ENCODE measurements at places on chromosomes 3 and 15.
A peak's percentile ranks its signal among the peaks of the same experiment; 100 is the strongest.

GRCh38 chr3:64030741-64031140, 7.4 kb upstream of the PSMD6 start:
- DNase-seq, result peak; percentile 64

- DNase-seq, result no peak
Measured at GRCh38 chr3:186949281-186949982, 19.1 kb downstream of the ST6GAL1 start.

- no peak for DNase-seq
Measured at GRCh38 chr15:90705212-90705611, 11.9 kb upstream of the BLM start.

GRCh38 chr15:78620527-78621421, at the start of gene CHRNA3:
Gene CHRNA3 (minus strand): TSS chr15:78620996. CDS start chr15:78620794, 202 bp downstream.
- no peak for DNase-seq

GRCh38 chr3:64539451-64540196, 148.2 kb downstream of the ADAMTS9 start:
- DNase-seq, result no peak
